ENCODE measurements at places on chromosomes 3 and 15. TPM values are rescaled to one million over a fixed set of nuclear protein-coding genes. Genes with fewer than 3 reads are reported as not detected.

CD200 gene
- 0.15 TPM for total RNA-seq

- DNase-seq: no peak
These were observed 7.5 kb downstream of the PCSK6 start for GRCh38 chr15:101481917-101482525.

GRCh38 chr3:159266779-159267178, 464.9 kb downstream of the MFSD1 start:
- DNase-seq: peak; percentile 54

GRCh38 chr3:17742880-17743657, 638 bp upstream of the TBC1D5 start:
- DNase-seq: no peak

DNA sequence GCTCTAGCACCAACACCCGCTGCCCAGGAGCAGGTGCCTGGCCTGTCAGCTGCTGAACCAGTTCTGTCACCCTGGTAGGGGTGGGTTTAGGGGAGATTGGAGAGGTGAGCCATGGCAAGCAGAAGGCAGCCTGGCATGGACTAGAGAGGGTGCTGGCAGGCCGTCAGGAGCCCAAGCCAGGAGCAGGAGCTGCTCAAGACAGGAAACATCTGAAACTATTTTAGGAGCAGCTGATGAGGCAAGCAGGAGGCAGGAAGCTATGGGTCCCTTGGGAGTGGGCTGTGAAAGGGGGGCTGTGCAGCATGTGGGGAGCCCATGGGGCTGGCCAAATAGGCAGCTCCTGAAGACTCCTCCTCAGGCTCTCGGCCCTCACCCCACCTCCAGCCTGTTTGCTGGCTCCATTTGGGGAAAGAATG, 2.3 kb downstream of the INKA1 start:
- no peak for DNase-seq

FBXL22 gene
- not detected for total RNA-seq

DNA sequence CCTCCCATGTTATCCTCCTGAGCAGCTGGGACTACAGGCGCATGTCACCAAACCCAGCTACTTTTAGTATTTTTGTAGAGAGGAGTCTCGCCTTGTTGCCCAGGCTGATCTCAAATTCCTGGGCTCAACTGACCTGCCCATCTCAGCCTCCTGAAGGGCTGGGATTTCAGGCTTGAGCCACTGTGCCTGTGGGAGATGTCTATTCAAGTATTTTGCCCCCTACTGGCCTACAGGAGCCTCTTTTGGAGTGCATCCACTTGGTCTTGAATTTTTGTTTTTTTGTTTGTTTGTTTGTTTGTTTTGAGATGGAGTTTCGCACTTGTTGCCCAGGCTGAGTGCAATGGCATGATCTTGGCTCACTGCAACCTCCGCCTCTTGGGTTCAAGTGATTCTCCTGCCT, 3.2 kb upstream of the DHX30 start:
- no peak for DNase-seq

OR5K2 gene
- total RNA-seq: not detected

DNA sequence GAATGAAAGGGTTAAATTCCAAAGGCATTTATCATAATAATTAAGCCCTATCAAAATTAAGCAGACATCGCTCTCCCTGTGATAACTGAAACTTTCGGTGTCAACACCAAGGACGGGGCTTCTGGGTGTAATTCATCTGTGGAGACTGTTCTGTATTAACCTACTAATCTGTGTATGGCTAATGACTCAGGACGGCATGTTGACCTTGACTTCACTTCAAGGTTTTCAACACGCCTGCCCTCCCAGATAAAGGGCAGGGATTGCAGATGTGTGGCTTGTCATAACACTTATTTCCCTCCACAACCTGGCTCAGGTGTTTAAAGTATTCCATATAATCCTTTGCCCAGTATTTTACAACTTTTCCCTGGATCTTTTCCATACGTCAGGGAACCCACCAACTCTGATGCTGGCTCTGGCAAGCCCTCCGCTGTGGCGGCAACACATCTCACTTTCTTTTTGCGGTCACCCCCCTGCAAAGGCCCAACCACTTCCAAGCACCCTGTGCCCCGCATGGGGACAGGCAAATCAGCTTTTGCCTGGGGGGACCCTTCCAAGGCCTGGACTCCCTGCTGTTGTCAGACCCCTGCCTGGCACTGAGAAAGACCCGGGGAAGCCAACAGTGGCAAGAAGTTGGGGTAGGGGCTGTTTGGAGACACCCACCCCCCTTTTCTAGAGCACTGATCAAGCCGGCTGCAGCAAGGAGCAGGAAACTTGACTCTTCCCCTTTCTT, 93.2 kb upstream of the MEF2A start:
- no peak for DNase-seq

PFN2 gene
- 470 TPM for total RNA-seq

ZNF35 gene
- total RNA-seq: 15.5 TPM

DNA sequence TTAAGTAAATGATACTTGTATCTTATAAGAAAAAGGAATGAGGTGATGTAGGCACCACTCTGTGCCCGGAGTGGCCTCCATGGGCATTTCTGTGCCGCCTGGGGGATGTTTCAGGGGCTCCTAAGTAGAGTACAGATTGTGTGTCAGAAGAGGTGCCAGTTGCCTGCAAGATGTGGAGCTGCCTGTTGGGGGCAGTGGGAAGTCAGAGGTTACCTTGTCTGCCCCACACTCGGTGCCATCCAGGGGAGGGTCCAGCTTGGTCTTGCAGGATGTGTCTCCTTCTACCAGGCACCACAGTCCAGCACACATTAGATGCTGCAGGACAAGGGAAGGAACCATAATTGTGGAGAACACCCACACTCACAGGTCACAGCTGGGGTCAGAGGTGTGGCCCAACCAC, 208.8 kb downstream of the ADAMTS17 start:
- DNase-seq: no peak

CAND2 gene
- 1.5 TPM for total RNA-seq

DNA sequence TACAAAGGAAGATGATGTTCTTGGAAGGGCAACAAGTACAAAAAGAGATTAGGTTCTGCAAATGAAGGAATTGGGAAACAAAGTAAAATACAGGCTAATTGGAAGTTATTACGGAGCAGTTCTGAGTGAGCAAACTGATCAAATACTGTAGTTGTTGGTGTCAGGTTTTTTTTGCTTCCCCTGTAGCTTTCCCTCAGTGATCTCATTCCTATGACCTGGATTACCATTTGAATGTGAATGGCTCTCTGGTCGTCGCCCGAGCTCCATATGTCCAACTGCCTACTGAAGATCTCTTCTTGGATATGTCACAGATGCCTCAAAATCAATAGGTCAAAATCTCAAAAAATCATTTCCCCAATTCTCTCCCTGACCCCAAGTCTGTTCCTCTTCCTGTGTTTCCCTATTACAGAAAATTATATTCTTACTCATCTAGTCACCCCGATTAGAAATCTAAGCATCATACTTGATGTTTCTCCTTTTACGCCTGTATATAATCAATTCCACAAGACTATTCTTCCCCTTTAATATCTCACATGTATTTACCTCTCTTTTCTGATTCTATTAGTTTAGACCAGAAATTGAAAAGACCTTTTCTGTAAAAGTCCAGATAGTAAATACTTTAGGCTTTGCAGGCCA, 29.0 kb downstream of the GOLM2 start:
- no peak for DNase-seq

SST gene
- total RNA-seq: 0.94 TPM

- DNase-seq: no peak
These were observed 66.5 kb downstream of the FBN1 start for GRCh38 chr15:48578965-48579364.

GRCh38 chr3:278300-279064, 81.9 kb downstream of the CHL1 start:
- no peak for DNase-seq

UQCC5 gene
- 0.62 TPM for total RNA-seq

- DNase-seq: no peak
These were observed 373.4 kb downstream of the OCA2 start for GRCh38 chr15:27725731-27726130.

DNA sequence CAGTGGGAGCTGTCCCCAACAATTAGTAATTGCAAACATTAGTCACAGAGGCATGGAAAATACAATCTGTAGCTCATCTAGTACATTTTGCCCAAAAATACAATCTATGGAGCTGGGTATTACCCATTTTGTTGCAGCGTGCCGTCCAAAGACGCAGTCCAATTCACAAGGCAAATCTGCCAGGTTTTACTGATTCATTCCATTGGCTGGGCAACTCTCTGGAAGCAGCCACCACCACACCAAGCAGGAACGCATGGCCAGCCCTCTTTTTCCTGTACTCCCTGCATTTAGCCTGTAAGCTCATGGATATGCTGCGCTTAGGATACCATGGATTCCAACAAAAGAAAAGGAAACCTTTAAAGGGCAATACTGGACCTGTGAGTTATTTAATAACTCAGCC, 60.5 kb upstream of the ARRDC4 start:
- no peak for DNase-seq

DNA sequence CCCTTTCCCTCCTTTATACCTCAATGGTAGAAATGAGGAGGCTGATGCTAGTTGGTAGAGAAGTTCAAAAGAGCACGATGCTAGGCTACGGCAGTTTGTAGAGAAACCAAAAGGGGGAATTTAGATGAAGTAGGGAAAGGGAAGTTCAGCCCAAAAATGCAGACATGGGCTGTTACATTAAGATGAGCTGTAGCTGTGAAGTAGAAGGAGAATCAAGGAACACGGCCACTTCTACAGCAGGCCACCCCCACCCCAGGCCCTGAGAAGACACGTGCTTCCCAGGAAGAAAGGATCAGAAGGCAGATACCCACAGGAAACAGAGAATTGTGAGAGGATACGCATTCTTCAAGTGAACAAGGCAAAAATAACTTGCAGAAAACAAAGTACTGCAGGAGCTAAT, 2.1 kb upstream of the PARP14 start:
- DNase-seq: no peak

GRCh38 chr3:158935846-158936245, 134.0 kb downstream of the MFSD1 start:
- peak; percentile 83 for DNase-seq

- no peak for DNase-seq
These were observed 153.6 kb downstream of the AKAP13 start for GRCh38 chr15:85534031-85534430.

- peak; percentile 82 for DNase-seq
These were observed 28.8 kb downstream of the RAB8B start for GRCh38 chr15:63218100-63218808.

GRCh38 chr15:31265871-31266711, 60.5 kb upstream of the KLF13 start:
- no peak for DNase-seq

GRCh38 chr15:52509500-52510245, 19.0 kb downstream of the MYO5A start:
- DNase-seq: no peak

DNA sequence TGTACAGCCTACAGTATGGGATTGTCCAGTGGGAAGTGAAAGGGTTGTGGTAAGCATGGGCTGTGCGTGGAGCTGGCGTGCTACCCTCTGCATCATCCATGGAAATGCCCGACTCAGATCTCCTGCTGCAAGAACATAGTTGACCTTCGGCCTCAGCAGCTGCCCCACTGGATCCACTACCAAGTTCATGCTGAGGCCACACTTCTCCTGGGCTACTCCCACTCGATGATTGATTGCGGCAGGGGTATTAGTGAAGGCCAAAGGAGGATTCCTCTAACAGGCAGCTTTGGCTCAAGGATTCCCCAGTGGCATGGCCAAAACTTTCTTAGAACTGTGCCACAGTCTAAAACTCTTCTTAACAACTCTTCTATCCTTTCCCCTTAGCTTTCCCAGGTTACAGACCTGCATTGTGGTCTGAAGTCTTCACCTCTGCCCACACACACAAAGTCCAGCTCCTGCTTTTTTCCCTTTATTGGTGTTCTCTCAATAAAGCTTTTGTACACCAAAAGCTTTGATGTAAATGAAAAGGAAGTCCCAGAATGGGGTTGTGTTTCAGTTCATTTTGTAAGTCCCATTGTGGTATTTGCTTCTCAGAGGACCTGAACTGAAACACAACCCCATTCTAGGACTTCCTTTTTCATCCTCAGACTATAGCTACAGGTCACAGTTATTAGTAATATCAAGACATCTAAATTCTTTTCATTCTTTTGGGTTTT, 4.9 kb upstream of the TBC1D5 start:
- DNase-seq: no peak

GOLGA8Q gene
- not detected for total RNA-seq

DNA sequence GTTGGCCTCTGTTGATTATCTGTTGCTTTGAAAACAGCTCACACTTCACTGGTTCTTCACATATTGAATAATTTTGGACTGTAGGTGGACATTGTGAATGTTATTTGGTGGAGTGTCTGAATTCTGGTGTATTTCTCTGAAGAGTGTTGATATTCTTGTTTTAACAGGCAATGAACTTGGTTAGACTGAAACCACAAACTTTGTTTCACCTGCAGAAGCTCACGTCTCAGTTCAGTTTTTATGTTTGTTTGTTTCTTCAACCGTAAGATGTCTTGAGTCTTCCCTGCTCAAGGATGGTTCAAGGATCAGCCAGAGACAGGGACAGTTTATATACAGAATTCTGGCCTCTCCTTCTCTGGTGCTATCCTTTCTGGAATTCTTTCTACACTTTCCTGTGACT, 43.6 kb downstream of the C3orf20 start:
- DNase-seq: no peak

PAQR9 gene
- total RNA-seq: 0.12 TPM

DNA sequence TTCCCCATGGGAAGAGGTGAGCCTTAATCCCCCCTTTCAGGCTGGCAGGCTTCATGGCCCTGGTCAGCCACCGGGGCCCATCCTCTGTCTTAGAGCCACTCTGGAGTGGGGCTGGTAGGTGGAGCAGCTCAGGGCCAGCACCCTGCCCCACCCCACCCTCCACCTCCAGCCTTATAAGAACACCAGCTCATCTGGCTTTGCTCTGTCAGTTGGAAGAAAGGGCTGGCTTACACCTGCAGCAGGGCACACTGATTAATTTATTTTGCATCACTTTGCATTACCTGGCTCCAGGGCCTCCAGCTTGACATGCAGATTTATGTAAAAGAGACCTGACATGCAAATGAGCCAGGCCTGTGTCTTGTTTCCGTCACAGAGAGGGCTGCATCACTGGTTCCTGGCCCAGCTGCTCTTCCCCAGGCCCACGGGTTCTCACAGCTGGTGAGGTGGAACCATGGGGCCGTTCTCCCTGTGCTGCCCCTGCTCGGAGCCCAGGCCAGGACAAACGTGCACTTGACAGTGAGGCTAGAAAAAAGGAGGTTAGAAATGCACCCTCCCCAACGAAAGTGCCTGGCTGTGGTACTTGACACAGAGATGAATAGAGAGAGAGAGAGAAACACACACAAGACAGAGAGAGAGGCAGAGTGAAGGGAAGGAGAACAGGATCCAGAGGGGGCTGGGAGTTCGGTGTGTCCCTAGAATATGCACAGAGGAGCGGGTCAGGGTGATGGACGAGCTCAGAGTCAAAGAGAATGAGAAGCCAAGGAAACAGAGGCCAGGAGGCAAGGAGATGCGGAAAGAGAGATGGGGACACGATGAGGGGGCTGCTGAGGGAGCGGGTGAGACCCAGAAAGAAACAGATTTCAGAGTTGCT, 44.5 kb upstream of the MAGEF1 start:
- DNase-seq: no peak

CYP19A1 gene
- total RNA-seq: 0.86 TPM

- DNase-seq: peak; percentile 31
These were observed 2.9 kb downstream of the SHOX2 start for GRCh38 chr3:158103081-158103886.

NDN gene
- not detected for total RNA-seq
